ENCODE measurements at places on chromosomes 12 and 14. TPM values are rescaled to one million over a fixed set of nuclear protein-coding genes. Genes with fewer than 3 reads are reported as not detected.

Gene RIN3
- polyA plus RNA-seq: 4.3 TPM

Gene LRCOL1
- polyA plus RNA-seq: 0.11 TPM

Gene RHEBL1
- polyA plus RNA-seq: 1.3 TPM

Gene FSCB
- polyA plus RNA-seq: not detected

Gene KRT71
- polyA plus RNA-seq: not detected

Data from BJ (cell line).